SHP77 treated with DMSO at 0.1 percent for 48 hours (cell line): ENCODE measurements at places on chromosomes 2 and 18.

- no peak for DNase-seq
Observed at GRCh38 chr2:222468346-222468745, 44.0 kb downstream of the SGPP2 start.

DNA sequence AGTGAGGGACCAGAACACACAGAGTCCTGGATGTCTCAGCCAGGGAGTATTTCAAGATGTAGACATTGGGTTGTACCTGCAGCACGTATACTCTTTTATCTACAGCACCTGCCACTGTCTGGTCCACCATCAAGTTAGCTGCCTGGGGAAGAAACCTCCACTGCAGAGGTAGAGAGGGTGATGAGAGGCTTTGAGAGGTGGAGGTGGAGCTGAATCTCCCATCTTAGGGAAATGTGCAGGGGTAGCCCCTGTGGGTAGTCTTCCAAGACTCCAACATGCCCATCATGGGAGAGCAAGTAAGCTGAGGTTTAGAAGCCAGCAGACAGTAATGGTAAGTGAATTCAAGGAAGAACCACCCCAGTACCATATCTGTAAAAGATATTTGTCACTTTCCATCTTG, 93.3 kb upstream of the CELF4 start:
- DNase-seq = no peak

DNA sequence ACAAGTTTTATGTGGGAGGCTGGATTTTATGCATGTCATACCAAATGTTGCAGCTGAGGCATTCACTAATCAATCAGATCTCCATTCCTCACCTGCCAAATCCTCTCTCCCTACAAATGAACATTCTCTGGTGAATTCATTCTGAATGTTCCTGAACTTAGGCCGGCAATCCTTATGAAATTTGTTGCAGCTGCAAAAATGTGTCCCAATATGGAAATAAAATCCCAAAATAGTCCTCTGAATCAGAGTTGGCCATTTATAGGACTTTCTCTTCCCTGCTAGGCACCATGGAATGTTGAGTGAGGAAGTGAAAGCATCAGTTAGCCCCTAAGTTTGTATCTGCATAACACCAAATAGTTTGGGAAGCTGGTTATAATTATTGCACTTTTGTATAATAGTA, 25.6 kb downstream of the GCA start:
- no peak for DNase-seq

- no peak for DNase-seq
Observed at GRCh38 chr2:167492486-167492885, 604.2 kb downstream of the XIRP2 start.

GRCh38 chr2:126913881-126914615, 15.4 kb downstream of the TEX51 start:
- DNase-seq = no peak
